ENCODE measurements at places on chromosomes 16 and 17. TPM values are rescaled to one million over a fixed set of nuclear protein-coding genes. Genes with fewer than 3 reads are reported as not detected.

TAT gene
- total RNA-seq = 0.13 TPM

APOH gene
- not detected for total RNA-seq

MED13 gene
- 76.7 TPM for total RNA-seq

LRRC75A gene
- 7.0 TPM for total RNA-seq

SHCBP1 gene
- 1.9 TPM for total RNA-seq
